ENCODE measurements at places on chromosomes 16 and 17.

DNA sequence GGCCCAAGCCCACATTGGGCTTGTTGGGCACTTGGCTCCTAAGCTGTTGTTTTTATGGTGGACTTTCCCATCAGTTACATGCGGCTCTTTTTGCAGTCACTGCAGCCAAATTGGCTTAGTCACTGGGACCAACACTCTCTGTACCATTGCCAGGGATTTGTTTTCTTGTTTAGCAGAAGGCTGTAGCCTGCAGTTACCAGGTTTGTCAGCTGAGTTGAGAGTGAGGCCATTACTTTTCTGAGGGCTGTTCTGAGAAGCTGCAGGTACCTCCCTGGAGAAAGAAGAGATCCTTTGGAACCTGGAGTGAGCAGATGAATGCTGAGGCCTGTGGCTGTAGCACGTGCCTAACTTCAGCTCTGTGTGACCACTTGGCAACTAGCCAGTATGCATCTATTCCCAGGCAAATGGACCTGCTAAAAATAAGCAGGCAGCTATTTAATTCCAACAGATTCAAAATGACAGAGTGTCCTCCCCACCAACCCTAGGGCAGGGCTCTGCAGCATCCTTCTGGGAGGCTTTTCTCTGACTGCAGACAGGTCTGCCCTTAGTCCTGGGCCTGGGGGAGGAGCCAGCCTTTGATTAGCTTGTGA, 12.9 kb downstream of the AKAP1 start:
- DNase-seq: peak; percentile 17

GRCh38 chr17:65583921-65584603, 22.6 kb upstream of the AXIN2 start:
- DNase-seq: peak; percentile 23

- DNase-seq: no peak
Measured at GRCh38 chr16:71356051-71356740, 2.3 kb upstream of the CALB2 start.

- DNase-seq: no peak
Measured at GRCh38 chr17:66564992-66565465, 262.6 kb downstream of the PRKCA start.

DNA sequence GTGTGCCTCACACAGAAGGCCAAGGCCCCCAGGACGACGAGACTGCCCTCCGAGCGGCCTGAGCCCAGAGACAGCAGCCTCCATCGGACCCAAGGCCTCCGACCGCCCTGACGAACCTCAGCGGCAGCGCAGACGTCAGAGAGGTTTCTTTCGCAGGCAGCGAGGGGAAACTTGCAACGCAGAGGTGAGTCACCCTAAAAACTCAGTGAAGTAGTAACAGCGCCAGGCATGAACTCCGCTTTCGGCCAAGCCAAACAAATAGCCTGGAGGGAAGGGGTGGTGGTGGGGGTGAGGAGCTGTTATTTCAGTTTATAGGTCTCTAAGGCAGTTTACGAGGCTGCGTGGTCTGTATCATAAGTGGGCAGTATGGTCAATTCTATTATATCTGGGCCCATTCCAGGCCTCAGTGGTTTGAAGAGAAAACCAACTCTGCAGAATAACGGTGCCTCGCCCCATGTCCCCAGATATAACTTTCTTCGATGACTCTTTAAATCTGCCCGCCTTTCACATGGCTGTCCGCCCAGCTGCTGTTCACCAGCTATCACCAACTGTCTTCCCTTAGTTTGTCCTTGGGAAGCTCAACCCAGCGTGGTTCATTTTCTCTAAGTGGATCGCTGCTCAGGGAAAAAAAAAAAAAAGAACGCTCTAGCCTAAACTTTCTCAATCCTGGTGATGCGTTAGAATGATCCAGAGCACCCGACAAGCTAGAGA, 43.5 kb upstream of the FOXF1 start:
- DNase-seq: no peak

GRCh38 chr16:87789437-87790291, 23.9 kb upstream of the KLHDC4 start:
- no peak for DNase-seq

- DNase-seq: peak; percentile 48
Measured at GRCh38 chr16:81636298-81636993, 142.6 kb upstream of the PLCG2 start.

- DNase-seq: no peak
Measured at GRCh38 chr17:42329025-42329976, 41.0 kb downstream of the STAT5A start.

- no peak for DNase-seq
Measured at GRCh38 chr16:85563515-85564276, 49.4 kb upstream of the GSE1 start.

GRCh38 chr16:82891424-82891823, 264.7 kb downstream of the CDH13 start:
- no peak for DNase-seq

DNA sequence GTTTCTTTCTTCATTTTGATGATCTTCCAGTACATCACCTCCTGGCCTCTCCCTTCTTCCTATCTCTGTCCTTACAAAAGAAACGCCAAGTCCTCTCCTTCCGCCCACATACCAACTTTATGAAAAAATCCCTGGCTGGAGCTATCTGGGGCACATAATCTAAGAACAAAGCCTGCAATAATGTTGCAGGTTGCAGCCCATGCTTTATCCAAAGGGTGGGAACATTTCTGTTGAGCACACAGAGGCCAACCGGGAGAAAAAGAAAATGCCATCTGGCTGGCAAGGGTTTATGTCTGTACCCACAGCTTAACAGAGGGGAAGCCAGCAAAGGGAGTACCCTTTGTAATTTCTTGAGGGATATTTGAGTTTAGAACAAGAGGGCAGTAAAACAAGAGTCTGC, 409.6 kb downstream of the SOX9 start:
- DNase-seq: no peak

DNA sequence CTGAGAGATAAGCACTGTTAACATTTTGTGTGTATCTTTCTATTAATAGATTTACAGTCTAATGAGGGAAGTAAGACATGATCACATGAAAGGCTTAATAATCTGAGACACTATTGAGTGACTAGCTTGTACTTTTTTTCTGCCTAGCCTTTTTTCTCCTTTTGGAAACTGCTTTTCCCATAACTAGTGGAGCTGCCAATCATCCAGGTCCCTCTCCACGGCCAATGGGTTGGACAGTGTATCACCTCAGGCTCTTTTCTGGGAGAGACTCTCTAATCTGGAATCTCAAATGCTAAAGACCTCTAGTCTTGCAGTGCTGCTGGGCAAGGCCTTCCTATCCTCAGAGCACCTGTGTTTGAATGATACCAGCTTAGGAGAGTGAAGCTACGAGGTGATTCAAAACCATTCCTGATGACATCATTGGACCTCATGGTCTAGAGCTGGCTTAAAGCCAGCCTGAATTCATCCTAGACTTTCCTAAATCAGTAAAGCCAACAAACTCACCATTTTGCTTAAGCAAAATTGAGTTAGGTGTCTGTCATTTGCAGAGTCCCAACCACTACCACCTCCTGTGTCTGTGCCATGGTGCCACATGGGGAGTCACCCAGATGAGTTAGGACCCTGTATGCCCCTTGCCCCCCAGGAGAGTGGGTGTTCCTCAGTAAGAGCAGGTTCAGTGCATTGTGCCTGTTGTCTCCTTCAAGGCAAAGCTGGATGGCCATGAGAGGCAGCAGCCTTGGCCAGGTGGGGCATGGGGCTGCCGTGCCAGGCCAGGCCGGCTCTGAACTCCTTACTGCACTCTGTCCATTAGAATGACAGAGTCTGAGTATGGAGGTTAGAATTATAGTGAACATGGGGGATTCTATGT, 62.9 kb downstream of the SPECC1 start:
- no peak for DNase-seq

GRCh38 chr16:46739934-46740333, 8.2 kb downstream of the MYLK3 start:
- no peak for DNase-seq

GRCh38 chr16:47644166-47644565, 183.0 kb downstream of the PHKB start:
- DNase-seq: no peak

- DNase-seq: no peak
Measured at GRCh38 chr17:16398270-16399267, 16.8 kb upstream of the TRPV2 start.

DNA sequence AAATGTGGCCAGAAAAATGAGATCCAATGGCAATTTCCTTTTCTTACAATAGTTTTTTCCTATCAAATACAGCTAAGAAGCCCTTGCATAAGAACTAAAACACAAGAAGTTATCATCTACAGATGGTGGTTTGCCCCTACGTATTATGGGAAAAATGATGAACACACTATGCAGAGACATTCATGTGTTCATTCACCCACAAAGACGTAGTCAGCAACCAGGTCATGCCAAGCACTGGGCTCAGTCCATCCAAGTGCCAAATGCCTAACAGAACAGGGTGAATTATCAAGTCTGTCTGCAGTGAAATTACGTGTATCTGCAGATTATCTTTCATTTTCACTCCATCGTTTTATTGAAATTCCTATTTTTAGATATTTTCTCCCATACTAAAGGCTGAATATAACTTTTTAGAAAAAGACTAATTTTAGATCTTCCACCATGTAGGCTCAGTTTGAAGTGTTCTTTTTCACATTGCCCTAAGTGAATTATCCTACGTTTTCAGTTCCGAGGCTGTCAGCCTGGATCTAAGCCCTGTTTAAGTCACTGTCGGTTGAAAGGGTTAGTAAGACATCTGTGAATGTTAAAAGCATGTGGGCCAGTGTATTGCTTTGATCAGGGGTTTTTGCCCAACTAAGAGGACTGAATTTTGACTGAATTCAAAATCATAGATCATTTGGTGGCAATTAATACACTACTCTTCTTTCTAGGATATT, 78.1 kb upstream of the DHX40 start:
- DNase-seq: no peak

GRCh38 chr17:2400474-2400866, 390 bp downstream of the MNT start:
- peak; percentile 22 for DNase-seq

- no peak for DNase-seq
Measured at GRCh38 chr17:6245301-6246177, 175.4 kb downstream of the WSCD1 start.

DNA sequence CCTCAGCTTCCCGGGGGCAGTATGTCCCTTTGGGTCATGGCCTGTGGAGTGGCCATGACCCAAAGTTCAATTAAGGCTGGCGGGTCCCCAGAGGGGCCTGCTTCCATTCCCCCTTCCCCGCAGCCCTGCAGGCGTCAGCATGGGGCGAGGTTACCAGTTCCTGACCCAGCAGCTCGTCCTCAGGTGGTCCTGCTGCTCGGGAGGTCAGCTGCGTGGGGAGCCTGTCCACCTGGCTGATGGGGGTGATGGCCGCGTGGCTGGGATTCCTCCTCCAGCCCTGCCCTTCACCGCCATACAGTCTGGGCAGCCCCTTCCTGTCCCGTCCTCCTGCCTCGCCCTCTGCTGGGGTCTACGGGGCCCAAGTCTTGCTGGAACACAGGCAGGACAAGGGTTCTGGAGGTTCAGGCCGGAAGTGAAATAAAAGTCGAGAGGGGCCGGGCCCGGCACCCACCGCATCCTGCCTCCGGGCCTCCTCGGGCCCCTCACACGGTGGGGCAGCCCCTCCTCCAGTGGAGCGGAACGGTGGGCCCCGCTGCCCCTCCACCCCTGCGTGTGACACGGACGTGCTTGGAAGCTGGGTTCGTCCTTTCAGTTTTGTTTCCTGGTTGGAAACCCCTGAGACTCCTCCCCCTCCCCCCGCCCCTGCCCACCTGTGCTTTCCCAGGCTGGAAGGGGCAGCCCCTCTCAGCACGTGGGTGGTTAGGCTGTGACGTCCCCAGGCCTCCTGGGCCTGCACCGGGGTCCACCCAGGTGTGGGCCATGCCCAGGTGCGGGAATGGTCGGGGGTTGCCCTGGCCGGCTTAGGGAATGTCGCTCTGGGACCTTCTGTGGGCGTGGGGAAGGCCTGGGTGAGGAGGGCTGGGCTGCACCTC, 6.8 kb downstream of the UBALD2 start:
- no peak for DNase-seq

DNA sequence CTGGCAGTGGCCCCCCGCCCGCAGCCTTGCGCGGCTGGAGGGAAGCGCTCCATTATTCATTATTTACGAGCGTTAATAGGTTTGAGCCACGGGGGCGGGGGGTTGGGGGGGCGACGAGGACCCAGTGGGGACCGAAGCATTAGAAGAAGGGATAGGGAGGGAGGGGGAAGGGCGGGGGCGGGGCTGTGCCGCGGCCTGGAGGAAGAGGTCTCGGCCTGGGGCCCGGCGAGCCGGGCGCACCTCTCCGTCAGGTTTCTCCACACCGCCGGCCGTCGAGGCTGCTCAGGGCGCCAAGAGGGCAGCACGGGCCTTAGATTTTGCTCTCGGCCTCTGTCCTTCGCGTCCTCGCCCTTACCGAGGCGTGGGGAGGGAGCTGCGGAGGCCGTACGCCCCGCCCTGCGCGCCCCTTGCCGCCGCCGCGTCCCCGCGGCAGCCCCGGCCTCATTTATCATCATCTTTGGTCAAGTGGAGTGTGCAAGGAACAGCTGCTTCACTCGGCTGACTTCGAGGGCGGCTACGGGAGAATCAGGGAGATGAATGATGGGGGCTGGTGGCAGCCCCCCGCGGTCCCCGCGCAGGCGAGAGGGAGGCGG, 54.2 kb downstream of the SREBF1 start:
- peak; percentile 55 for DNase-seq

DNA sequence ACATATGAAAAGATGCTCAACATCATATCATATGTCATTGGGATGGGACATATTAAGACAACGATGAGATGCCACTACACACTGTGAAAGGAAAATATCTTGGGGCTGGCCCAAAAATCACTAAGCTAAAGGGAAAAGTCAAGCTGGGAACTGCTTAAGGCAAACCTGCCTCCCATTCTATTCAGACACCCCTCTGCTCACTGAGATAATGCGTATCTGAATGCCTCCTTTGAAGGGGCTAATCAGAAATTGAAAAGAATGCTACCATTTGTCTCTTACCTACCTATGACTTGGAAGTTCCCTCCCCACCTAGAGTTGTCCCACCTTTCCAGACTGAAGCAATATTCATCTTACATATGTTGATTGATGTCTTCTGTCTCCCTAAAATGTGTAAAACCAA, 11.2 kb upstream of the TRIM25 start:
- no peak for DNase-seq

- no peak for DNase-seq
Measured at GRCh38 chr17:37092071-37092470, 143.3 kb downstream of the AATF start.

GRCh38 chr16:183005-183404, 2.7 kb downstream of the HBQ1 start:
- no peak for DNase-seq

DNA sequence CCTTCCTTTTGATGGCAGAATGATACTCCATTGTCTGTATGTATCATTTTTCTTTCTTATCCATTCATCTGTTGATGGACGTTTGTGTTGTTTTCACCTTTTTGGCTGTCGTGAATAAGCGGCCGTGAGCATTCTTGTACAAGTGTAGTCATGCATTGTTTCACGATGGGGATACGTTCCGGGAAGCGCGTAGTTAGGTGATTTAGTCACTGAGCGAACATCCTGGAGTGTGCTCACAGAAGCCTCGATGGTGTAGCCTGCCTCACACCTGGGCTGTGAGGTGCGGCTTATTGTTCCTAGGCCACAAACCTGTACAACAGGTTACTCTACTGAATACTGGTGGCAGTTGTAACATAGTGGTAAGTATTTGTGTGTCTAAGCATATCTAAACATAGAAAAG, 136.5 kb downstream of the CMIP start:
- no peak for DNase-seq

Data from NCI-H1092 treated with DMSO at 0.1 percent for 48 hours (cell line).